Activated T-cell treated with anti-CD3 and anti-CD28 coated beads for 24 hours (primary cell): ENCODE measurements at places on chromosomes 3 and 15.

DNA sequence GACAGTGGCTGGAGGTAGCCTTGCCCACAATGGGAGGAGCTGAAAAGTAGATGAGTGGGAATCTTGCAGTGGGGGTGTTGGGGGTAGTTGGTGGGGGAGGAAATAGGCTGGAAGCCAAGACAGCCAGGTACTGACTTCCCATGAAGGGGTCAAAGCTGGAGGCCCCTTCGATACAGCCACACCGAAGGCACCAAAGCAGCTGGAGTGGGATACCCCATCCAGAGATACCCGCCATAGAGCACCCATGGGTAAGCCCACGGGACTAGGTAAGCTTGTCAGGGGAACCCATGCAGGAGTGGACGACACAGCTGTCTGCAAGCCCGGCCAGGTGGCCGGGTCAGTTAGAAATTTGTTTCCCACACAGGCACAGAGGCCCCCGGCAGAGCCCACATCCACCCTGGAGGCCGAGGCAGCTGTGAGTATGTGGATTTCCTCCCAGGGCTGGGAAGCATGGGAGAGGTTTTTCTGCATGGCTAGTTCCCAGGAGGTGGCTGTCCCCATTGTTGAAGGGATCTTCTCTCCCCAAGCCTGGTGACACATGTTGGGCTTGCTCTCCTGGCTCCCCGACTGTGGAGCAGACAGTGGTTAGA, 28.6 kb downstream of the PRR23E start:
- no peak for DNase-seq

GRCh38 chr3:105367406-105368213, 901 bp downstream of the ALCAM start:
- DNase-seq, result peak; percentile 67

DNA sequence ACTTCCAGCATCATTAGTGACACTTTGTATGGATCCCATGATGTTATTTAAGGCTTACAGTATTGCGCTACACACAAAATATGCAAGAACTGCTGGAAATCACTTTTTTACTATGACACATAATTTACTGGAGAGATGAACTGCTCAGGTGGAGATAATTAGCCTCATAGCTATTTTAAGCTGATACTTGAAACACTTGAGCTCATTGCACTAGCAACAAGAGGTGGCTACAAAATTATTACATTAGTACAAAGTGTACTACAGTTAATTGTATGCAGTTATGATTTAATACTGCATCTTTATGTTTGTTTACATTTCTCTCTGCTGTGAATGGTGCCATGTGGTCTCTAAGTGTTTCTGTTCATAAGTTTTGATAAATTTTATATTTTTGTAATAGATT, 6.5 kb upstream of the LZTFL1 start:
- no peak for DNase-seq

GRCh38 chr3:76753599-76753998, 286.3 kb upstream of the ROBO2 start:
- DNase-seq, result no peak

GRCh38 chr3:183438735-183439134, 10.3 kb upstream of the MCF2L2 start:
- no peak for DNase-seq

- DNase-seq, result no peak
Measured at GRCh38 chr15:76682833-76683232, 222.3 kb downstream of the SCAPER start.

GRCh38 chr3:4758957-4759656, 220.1 kb upstream of the BHLHE40 start:
- no peak for DNase-seq

DNA sequence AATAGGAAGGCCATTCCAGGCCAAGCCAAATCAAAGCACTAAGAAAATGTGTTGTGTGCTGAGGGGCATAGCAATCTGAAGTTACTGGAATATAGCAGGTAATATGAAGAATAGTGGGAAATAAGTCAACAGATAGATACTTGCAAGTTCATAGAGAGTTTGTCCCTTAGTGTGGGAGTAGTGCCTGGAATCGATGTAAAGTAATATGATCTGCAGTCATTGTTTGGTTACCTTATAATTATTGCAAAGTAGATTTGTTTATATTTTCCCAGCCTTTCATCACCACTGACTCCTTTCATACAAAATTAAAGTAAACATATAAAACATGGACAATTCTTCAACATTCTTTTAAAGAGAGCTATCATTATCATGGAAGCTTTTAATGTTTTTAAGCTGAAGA, 420.9 kb upstream of the NECTIN3 start:
- no peak for DNase-seq

- no peak for DNase-seq
Measured at GRCh38 chr3:4994144-4994730, 15.0 kb downstream of the BHLHE40 start.

DNA sequence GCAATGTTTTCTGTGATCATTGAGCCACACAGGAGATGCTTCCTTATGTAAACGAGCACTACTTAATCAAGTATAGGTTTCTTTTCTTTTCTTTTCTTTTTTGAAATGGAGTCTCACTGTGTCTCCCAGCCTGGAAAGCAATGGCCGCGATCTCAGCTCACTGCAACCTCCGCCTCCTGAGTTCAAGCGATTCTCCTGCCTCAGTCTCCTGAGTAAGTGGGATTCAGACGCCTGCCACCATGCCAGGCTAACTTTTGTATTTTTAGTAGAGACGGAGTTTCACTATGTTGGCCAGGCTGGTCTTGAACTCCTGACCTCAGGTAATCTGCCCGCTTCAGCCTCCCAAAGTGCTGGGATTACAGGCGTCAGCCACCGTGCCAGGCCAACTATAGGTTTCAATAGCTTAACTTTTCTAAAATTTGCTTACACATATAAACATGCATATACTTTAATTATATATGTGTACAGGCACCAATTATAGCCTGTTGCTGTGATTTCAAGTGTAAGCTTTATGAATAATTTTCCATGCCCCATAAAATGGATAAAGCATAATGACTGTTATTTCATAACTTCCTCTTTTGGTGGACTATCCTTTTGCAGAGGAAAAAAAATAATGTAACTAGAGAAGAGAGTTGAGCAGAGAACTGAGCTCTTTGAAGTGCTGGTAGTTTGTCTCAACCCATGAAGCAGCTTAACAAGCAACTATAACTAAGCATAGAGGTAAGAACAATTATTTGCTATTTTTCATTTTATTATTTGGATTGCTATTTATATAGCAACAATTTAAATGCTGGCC, 24.8 kb upstream of the MBNL1 start:
- DNase-seq, result no peak

GRCh38 chr15:52567871-52568600, 794 bp downstream of the ARPP19 start:
- peak; percentile 39 for DNase-seq

DNA sequence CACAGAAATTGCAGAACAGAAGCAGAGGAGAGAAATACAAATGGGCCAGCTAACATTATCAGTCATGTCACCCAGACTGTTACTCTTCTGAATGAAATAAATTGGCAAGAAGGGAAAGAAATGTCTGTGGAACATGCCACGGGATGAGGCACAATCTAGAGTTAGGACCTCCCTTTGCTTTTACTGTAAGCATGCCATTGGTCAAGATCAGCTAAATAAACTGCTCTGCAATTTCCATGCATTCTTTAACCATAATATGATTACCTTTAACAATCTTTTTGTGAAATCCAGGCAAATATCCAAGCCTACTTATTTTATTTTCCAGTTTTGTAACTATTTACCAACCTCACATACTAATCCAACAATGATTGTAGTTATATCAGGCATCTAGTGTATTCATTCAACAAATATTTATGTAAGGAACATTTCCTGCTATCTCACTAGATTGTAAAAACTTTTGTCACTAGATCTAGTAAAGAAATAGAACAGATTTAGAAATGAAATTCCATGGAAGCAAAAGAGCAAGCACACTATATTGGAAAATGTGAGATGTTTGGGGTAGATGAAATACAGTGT, 383.4 kb downstream of the MECOM start:
- DNase-seq, result no peak

DNA sequence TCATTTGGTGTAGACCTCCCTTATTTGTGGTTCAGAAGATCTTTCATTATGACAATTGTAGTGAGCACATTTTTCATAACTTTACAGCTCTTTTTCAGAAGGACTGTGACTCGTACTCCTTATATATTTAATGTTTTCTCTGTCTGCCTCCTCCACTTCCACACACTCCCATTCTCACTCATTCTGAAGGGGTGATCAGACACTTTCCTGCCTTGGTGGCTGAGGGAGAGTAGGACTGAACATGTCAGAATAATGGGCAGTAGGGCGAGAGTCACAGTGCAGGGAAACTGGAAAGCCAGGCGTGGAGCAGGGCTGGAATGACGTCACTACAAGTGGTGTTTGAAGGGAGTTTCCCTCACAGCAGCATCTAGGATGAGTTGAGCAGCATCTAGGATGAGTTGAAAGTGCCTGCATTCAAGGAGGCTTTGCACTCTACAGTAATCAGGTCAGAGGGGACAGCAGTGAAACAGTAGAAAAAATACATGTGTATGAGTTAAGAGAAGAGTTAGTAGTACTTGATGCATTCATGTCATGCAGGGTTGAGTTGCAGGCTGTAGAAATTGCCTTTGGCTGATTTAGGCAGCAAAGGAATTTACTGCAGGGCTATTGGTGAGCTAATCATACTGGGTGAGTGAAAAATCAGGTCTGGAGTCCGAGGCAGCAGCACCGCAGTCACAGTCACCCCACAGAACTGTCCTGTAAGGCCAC, 36.3 kb upstream of the FBXL22 start:
- peak; percentile 51 for DNase-seq

DNA sequence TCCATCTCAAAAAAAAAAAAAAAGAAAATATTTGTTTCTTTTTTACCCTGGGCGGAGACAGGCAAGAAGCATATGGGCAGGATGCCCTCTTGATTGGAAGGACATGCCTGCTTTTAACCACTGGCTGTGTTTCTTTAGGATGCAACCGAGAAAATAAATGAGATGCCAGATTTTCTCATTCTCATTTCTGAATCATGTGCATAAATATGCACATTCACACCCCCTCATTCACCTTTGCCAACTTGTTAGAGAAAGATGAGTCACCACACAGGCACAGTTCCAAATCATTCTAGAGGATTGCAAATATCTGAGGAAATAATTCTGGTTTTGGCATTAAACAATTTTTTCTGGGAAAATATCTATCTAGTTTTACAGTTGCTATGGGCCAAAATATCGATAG, 3.3 kb downstream of the LIPH start:
- DNase-seq, result no peak

DNA sequence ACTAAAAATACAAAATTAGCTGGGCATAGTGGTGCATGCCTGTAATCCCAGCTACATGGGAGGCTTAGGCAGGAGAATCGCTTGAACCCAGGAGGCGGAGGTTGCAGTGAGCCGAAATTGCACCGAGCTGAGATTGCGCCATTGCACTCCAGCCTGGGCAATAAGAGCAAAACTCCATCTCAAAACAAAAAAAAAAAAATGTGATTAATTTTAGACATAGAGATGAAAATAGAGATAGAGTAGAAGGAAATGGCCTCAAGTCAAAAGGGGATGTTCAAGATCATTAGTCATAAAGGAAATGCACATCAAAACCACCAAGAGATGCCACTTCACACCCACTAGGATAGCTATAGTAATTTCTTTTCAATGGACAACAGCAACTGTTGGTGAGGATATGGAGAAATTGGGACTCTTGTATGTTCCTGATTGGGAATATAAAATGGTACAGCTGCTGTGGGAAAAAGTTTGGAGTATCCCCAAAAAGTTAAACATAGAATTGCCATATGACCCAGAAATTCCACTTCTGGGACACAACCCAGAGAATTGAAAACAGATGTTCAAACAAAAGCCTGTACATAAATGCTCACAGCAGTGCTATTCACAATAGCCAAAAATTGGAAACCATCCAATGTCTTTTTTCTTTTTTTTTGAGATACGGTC, 55.4 kb downstream of the ABHD2 start:
- no peak for DNase-seq

- no peak for DNase-seq
Measured at GRCh38 chr3:107945417-107946094, 145.3 kb downstream of the CD47 start.

- DNase-seq, result no peak
Measured at GRCh38 chr3:62873761-62874710, 1.2 kb downstream of the CADPS start.

DNA sequence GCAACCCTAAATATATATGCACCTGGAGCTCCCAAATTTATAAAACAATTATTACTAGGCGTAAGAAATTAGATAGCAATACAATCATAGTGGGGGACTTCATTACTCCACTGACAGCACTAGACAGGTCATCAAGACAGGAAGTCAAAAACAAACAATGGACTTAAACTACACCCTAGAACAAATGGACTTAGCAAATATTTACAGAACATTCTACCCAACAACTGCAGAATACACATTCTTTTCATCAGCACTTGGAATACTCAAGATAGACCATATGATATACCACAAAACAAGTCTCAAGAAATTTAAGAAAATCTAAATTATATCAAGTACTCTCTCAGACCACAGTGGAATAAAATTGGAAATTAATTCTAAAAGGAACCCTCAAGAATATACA, 201.5 kb downstream of the OSBPL10 start:
- no peak for DNase-seq

DNA sequence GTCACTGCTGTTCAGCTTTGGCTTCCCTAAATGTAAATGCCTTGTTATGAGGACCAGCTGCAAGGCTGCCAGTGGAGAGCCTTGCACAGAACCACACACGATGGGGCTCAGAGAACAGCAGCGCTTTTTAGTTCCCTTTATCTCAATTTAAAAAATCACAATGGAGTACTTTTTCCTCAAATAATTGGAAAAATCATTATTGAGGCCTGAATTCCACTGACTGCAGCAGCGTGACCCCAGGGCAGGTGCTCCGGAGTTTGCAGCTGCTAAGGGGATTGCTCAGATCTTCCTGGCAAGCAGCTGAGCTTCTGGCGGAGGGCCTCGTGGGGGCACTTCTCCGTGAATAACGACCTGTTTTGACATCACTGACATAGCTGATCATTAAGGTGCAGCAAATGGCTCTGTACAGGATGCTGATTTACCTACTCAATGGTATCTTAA, 245.6 kb upstream of the TRIM42 start:
- no peak for DNase-seq
